ENCODE measurements at places on chromosomes 13 and 19.

DNA sequence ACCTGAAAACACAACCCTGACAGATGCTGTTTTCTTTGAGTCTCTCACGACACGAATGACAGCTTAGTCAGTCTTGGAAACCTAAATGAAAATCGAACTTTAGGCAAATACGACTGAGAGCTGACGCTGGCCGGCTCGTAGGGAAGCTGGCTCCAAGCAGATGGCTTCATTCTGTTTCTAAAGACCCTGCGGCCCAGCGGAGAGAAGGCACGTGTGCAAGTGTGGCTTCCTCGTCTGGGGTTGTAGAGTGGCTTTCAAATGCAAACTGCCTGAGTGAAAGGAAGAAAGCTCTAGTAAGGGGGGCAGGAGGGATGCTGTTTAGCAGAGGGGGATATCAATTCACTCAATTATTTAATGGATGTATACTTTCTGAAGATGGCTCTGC is 26.1 kb upstream of the TIMM44 start:
- no peak for DNase-seq

DNA sequence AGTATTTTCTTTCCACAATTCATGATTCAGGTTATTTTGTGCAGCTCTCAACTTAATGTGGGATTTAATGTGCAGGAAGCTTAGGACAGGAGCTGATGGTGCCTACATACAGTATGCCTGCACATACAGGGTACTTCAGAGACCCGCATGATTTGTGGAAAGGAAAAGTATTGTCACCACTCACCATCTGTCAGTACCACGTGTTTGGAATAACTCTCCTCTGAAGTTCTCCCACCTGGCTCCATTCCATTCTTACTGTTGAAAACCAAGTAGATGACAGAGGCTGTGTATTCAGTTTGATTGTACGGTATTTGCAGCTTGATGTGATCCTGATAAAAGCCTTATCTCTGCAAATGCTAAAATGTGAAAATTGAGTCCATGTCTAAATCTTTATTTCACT is 85.7 kb downstream of the ZAR1L start:
- DNase-seq, result no peak

DNA sequence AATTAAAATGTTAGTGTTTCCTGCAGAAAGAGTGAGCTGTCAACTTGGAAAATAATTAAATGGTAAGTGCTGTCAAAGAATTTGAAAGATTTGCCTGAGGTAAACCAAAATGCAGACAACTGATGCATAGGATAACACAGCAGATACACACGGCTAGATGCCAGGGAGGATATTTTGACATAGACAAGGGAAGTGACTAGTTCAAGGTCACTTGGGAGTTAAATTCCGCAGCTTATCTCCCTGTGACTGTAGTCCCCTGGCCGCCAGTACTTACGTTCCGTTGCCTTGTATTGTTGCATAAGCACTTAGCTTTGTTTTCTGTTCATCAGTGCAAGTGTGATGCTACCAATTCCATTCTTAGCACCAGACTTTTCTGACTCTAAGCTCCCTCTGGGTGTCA is 247.3 kb upstream of the MAB21L1 start:
- DNase-seq, result no peak

- DNase-seq, result no peak
Measured at GRCh38 chr13:59356607-59357006, 807.1 kb downstream of the DIAPH3 start.

- no peak for DNase-seq
Measured at GRCh38 chr19:7856109-7856591, 18.0 kb downstream of the PRR36 start.

GRCh38 chr13:39665763-39666162 is 10.3 kb downstream of the COG6 start:
- DNase-seq, result no peak

DNA sequence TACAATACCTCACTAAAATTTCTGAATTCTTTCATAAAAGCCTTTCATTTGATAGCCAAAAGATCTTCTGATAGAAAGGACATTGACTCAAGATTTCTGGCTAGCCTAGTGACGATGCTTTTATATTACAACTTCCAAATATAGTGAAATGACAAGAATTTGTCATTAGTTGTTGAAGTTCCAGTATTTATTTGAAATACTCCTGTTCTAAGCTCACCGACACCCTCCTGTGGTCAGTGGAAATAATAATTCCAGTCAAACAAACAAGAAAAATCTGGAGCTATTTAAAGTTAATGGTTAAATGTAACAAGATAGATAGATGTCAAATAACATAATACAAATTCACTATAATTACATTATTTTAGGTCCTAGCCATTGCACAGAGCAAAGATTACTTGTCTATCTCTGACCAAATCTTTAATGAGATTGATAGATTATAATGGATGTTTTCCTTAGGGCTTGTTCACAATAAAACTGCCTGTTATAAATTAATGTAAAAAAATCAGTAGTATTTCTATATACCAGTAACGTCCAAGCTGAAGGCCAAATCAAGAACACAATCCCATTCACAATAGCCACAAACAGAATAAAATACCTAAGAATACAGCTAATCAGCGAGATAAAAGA is 195.5 kb downstream of the RGCC start:
- peak; percentile 53 for DNase-seq

DNA sequence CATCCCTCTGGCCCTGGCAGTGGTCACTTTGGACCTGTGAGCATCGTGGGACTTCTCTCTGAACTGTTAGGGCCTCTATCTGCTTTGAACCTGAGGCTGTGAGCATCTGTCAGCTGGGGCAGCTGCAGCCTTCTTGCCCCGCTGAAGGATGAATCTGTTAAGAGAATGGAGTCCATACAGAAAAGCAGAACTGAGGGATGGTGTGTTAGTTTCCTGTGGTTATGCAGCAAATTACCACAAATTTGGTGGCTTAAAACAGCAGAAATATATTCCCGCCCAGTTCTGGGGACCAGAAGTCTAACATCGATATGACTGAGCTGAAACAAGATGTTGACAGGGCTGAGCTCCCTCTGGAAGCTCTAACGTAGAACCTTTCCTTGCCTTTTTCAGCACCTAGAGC is 1.6 kb upstream of the ZNF497 start:
- DNase-seq, result no peak

DNA sequence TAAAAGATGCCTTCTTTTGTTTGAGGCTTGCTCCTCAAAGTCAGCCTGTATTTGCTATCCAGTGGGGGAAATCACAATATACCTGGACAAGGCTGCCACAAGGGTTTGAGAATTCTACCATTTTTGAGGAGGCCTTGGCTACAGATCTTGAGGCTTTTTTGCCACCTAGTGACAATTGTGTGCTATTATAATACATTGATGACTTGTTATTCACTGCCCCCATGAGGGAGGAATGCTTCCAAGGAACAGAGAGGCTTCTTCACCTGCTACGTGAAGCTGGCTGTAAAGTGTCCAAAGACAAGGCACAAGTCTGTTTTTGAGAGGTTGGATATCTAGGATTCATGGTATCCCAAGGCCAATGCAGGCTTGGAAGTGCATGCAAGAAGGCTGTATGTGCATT is 72.5 kb downstream of the ZNF708 start:
- DNase-seq, result peak; percentile 10

DNA sequence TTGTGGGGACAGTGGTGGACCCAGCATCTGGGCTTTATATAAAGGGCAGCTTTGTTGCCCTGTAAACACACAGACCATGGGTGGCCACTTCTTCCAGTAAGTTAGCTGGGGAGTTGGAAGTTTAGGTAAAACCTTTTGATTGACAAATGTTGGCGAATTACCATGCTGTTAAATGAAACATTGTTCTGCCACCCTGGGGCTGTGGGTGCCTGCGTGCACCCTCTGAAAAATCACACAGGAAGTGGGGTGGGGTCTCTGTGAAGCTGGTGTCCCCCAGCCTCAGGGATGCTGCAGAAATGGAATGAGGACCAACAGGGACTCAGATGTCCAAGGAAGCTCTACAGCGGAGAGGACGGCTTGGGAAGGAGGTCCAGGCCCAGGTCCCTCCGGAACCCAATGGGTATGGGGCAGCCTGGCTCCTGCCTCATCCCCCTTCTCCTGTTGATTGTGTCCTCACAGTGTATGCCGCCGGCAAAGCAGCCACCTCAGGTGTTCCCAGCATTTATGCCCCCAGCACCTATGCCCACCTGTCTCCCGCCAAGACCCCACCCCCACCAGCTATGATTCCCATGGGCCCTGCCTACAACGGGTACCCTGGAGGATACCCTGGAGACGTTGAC is 2.8 kb upstream of the USF2 start:
- no peak for DNase-seq

DNA sequence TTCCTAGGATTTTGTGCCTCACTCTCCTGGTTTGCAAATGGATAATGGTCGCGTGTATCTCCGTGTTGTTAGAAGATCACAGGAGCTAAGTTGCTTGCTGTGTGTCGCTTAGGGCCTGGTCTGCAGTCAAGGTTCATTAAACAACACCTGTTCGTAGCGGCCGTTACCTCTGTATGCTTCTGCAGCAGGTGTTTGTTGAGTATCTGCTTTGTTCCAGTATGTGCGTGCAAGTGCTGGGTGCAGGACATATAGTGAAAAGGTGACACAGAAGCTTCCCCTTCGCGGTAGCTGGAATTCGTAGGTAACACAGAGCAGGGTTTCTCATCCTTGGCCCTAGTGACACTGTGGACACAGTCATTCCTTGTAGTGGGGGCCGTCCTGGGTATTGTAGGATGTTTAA is 5.4 kb downstream of the MED25 start:
- no peak for DNase-seq

- peak; percentile 31 for DNase-seq
Measured at GRCh38 chr19:38183251-38183897, 40.6 kb downstream of the DPF1 start.

- DNase-seq, result peak; percentile 40
Measured at GRCh38 chr19:11699931-11700794, 38.6 kb downstream of the ZNF823 start.

- DNase-seq, result no peak
Measured at GRCh38 chr19:4375164-4376027, 25.0 kb downstream of the SH3GL1 start.

GRCh38 chr19:38684078-38684861 is 36.8 kb downstream of the ACTN4 start:
- DNase-seq, result no peak

DNA sequence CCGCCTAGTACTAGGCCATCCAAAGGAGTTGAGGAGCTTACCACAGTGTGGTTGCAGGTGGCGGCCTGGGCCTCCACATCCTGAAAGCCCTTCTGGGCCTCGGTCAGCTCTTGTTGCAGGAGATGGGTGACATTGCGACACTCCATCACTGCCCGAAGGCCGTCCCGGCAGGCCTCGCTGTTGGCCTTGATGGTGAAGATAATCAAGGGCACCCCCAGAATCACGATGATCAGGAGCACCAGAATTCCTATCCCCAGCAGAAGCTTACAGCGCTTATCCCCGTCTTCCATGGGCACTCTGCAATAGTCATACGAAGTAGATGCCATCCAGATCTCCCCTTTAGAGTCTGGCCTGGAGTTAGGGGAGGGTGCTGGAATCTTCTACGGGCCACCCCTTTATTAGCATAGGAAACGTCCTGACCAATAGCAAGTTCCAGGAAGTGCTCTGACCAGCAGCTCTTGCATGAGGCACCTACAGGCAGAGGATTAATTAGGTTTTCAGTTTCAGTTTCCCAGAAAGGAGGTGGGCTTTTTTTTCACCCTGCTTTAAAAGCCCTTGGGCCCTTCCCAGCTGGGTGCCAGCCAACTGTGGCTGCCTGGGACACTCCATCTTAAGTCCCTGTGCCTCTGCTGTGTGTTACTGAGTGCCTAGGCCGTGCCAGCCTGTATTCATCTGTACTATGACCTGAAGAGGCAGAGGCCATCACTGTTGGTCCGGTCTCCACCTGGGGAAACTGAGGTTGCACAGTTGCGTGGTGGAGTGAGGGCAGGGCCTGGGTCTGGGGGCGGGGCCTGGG is at the start of gene BST2:
Gene BST2 (minus strand): TSS at position 381 of the 796 bp plus-strand sequence. CDS start 55 bp downstream, at position 326.
- DNase-seq, result no peak

DNA sequence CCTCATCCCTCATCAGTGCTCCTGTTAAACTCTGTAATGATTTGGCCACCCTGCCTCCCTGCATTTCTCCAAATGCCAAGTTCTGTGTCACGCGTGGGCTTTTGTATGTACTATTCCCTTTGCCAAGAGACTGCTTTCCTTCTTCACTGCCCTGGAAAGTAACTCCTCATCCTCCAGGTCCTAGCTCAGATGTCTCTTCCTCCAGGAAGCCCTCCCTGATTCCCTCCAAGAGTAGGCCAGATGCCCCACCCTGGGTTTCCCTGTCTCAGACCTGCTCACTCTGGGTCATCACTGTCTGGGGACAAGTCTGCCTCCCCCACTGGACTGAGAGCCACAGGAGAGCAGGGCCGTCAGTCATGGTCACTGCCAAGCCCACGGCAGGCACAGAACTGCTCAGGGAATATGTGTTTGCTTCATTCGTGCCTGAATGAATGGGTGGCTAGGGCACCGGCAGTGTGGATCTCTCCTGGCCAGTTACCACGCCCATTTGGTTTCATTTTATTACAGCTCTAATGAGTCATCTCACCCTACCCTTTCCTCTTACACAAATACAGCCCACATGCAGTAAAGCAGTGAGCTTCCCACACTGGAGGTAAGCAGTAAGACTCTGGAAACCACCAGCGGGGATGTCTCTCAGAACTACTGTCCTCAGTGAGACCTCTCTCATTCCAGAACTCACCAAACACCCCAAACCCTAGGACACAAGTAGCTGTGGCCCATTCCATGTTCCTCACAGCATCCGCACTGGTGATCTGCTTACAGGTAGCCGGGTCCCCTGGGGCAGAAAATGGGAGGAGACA is 12.1 kb upstream of the GPR4 start:
- no peak for DNase-seq

DNA sequence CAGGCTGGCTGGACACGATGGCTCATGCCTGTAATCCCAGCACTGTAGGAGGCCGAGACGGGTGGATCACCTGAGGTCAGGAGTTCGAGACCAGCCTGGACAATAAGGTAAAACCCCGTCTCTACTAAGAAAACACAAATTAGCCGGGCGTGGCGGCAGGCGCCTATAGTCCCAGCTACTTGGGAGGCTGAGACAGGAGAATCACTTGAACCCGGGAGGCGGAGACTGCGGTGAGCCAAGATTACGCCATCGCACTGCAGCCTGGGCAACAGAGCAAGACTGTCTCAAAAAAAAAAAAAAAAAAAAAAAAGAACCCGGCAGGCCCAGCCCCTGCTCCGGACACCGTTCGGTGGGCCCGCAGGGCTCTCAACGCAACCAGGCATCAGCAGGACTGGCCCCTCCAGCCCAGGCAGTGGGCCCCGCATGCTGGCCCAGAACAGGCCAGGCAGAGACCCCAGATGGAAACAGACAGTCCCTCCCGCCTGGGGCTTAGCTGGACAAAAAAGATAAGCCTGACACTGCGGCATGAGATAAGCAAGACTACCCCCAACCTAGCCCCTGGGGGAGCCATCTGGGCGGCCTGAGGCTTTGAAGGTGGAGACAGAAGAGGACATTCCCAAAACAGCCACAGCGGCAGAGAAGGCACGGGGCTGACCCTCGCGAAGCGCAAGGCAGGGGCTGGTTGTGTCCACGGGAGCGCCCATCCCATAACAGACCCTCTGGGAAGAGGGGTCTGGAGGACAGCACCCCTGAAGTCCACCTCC is 11.6 kb downstream of the REXO1 start:
- DNase-seq, result no peak

Measured in left kidney (tissue), 8 donors.